ENCODE measurements at places on chromosomes 7 and 10. TPM values are rescaled to one million over a fixed set of nuclear protein-coding genes. Genes with fewer than 3 reads are reported as not detected.

GRCh38 chr7:26865094-26865388, 651 bp upstream of the SKAP2 start:
- peak; percentile 68 for DNase-seq

Gene PON1
- not detected for total RNA-seq

DNA sequence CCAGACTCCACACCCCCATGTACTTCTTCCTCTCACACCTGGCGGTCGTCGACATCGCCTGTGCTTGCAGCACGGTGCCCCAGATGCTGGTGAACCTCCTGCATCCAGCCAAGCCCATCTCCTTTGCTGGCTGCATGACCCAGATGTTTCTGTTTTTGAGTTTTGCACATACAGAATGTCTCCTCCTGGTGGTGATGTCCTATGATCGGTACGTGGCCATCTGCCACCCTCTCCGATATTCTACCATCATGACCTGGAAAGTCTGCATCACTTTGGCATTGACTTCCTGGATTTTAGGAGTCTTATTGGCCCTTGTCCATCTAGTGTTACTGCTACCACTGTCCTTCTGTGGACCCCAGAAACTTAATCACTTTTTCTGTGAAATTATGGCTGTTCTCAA, 4.8 kb downstream of the OR2A25 start:
- DNase-seq: no peak

GRCh38 chr7:28998105-28998504, 40.0 kb upstream of the TRIL start:
- DNase-seq: no peak

Gene FGFR2
- total RNA-seq: 0.17 TPM

Gene DPY19L1
- total RNA-seq: 25.0 TPM

GRCh38 chr7:98116656-98117461, 10.2 kb downstream of the LMTK2 start:
- DNase-seq: no peak

- DNase-seq: no peak
Observed at GRCh38 chr7:47893238-47893637, 55.0 kb downstream of the PKD1L1 start.

DNA sequence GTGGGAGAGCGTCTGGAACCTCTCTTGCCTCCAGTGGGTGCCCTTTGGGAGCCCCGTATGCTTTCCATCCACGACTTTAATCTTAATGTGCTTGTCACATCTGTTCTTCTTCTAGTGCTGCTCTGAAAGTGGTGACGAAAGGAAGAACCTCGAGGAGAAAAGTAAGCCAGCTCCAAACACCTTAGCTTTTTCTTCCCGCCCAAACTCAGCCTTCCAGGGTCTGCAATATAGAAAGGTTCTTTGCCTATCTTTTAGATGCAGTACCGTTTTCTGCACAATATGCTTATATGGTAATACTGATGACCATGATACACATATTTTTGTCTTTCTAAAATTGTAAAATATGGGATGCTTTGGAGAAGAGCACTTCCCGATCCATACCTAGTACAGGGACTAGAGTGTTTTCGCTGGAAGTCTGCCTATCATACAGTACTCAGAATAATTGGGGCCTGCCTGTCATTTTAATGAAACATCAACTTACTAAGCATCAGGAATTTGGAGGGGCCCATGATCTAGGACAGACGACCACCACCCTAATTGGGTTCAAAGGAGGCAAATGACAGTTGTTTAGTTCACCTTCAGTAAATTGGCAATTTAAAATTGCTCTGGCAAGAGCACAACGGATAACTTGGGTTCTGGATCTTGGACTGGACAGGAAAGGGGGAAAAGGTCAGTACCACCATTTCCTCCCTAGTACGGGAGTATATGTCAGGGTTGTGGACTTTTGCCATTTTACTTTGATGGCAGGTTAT, 884 bp downstream of the RINT1 start:
- DNase-seq: no peak

GRCh38 chr7:154876516-154876915, 126.4 kb downstream of the PAXIP1 start:
- no peak for DNase-seq
